ENCODE measurements at places on chromosomes 5 and 9.

DNA sequence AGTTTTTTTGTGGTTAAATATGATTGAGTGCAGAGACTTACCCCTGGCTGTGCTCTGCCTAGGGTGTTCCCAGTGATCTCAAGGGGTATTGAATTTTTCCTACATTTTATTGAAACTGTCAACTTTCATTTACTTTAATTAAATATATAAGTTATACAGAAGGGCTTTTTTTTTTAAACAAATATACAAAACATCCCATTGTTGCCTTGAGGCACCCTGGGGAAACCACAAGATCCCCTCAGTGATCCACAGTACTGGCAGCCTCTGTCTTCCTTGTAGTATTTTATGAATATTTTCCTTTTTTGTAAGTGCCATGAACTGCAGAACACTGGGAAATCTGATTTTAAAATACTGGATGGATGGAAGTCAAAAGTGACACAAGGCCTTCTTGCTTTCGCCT, 123.7 kb downstream of the TLE1 start:
- no peak for DNase-seq

GRCh38 chr9:110115826-110116542, 92.0 kb downstream of the C9orf152 start:
- no peak for DNase-seq

- no peak for DNase-seq
Observed at GRCh38 chr9:101140764-101141163, 112.2 kb downstream of the PLPPR1 start.

GRCh38 chr5:159097784-159098602, 1.7 kb downstream of the EBF1 start:
- DNase-seq: no peak

- no peak for DNase-seq
Observed at GRCh38 chr9:110007477-110008270, 200.3 kb downstream of the C9orf152 start.

DNA sequence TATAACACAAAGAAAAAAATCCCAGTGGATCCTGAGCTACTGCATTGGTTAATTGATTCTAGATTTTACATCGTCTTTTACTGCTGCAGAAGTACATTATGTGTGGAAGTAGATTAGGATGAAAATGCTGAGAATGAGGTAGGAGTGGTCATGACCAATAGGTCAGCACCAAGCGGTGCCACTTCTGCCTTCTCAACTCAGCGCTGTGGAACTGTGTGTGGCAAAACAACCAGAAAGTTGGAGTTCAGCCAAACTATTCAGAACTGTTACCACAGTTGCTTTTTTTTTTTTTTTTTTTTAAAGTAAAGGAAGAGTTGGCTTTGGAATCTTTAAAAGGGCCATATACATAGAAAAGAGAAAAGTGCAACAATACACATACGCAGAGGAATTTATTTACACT, 24.2 kb downstream of the POU5F2 start:
- no peak for DNase-seq

DNA sequence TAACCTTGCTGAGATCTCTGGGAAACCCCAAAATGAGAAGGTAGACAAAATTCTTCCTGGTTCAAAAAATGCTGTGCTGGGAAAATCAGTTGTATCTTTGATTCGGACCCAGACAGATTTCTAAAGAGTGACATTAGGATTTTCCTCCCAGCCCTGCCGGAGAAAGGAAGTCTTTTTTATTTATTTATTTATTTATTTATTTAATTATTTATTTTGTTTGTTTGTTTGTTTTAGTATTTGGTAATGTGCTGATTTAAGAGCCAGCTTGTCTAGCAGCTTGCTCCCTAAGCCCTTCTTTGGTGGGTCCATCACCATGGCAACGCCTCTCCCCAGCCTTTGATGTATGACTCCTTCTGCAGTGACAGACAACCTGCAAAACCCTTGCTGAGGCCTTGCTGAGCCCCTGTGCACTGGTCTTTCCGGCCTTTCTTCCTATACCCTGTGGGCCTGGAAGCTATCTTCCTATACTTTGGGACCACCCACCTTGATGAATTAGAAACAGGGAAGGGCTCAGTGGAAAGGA, 60.6 kb upstream of the AFAP1L1 start:
- DNase-seq: no peak

DNA sequence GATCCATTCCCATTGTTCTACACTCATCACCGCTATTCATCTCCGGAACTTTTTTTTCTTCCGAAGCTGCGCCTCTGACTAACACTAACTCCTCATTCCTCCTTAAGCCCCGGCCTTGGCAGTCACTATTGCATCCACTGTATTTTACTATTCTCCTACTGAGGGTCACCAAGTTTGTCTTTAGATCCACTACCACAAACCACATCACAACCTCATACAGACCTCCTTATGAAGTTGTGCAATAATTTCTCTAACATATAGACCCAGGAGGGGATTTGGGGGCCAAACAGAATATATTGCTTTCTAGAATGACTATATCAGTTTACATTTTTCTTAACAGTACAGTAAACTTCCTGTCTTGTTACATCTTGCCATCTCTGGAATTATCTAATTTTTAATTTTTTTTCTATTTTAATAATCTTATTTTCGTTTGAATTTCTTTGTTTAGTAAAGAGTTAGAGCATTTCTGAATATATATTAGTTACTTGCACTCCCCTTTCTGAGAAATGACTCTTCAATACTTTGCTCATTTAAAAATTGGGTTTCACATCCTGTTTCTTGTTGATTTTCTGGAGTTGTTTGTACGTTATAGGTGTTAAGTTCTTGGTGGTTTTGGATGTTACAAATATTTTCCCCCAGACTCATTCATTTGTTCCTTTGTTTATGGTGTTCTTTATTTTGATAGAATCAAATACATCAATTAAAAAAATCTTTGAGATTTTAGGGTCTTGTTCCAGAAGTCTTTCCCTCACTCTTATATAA, 37.1 kb downstream of the DMRT2 start:
- DNase-seq: no peak

- DNase-seq: no peak
Observed at GRCh38 chr9:94945197-94946144, 219.0 kb downstream of the AOPEP start.
